ENCODE measurements at places on chromosomes 12 and 14.

- no peak for DNase-seq
Observed at GRCh38 chr14:56632195-56632594, 52.6 kb downstream of the TMEM260 start.

GRCh38 chr12:20601668-20602280 lies 93.4 kb upstream of the SLCO1C1 start:
- peak; percentile 14 for DNase-seq

DNA sequence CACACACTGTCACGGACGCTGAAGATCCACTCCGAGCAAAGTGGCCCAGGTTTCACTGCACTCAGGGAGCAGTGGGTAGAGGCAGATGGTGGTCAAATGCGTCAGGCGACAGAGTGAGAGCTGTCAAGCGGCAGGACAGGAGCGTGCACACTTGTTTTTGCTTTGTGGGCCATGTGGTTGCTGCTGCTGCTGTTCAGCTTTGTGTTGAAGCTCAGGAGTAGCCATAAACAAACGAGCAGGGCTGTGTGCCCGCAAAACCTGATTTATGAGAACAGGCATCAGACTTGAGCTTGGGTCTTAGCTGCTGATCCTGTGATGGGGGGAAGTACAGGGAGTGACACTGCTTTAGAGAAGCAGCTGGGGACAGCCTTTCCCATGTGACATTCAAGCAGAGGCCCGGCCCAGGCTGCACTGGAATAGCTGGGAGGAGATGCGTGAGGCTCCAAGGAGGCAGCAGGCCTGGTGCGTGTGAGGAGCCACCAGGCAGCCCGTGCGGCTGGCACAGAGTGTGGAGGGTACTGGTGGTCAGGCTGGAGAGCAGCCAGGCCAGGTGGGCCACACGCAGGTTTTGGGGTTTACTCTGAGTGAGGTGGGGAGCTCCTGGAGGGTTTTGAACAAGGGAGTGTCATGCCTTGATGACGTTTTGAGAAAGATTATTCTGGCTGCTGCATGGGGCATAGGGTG lies 31.1 kb upstream of the ASPG start:
- DNase-seq = no peak

GRCh38 chr12:23359975-23360701 lies 589.3 kb downstream of the SOX5 start:
- DNase-seq = no peak
